Regular cardiac myocyte (primary cell): ENCODE measurements at places on chromosomes 11 and 22. TPM values are rescaled to one million over a fixed set of nuclear protein-coding genes. Genes with fewer than 3 reads are reported as not detected.

The MRPL40 gene
- total RNA-seq = 30.4 and 42.6 TPM in 2 replicates

The DCHS1 gene
- total RNA-seq = 1.1 and 1.3 TPM in 2 replicates

The MS4A3 gene
- not detected in 2 replicates for total RNA-seq

The OR51E2 gene
- 0.19 and 0.56 TPM in 2 replicates for total RNA-seq

The AQP11 gene
- total RNA-seq = 1.2 and 2.3 TPM in 2 replicates

The PATE3 gene
- not detected in 2 replicates for total RNA-seq

The POU2AF3 gene
- not detected in 2 replicates for total RNA-seq

The HSPB2 gene
- 0.28 and 0.77 TPM in 2 replicates for total RNA-seq

The TMPRSS6 gene
- not detected in 2 replicates for total RNA-seq

The OR4X2 gene
- total RNA-seq = not detected in 2 replicates

The FGF4 gene
- total RNA-seq = not detected in 2 replicates

The OR10D3 gene
- not detected in 2 replicates for total RNA-seq

The OR51G2 gene
- total RNA-seq = not detected in 2 replicates

The GRK3 gene
- total RNA-seq = 1.7 and 2.0 TPM in 2 replicates

The FAM180B gene
- total RNA-seq = not detected in 2 replicates

The MIOX gene
- total RNA-seq = under 0.01 TPM in 1 of 2 replicates, not detected in the other

The RAC2 gene
- total RNA-seq = 10.7 and 13.0 TPM in 2 replicates

The MMP8 gene
- total RNA-seq = under 0.01 TPM in 1 of 2 replicates, not detected in the other

The SART1 gene
- 28.5 and 63.6 TPM in 2 replicates for total RNA-seq

The OR8D4 gene
- total RNA-seq = not detected in 2 replicates

The FLRT1 gene
- not detected in 2 replicates for total RNA-seq

The MPPED1 gene
- total RNA-seq = not detected in 2 replicates

The BCR gene
- 25.7 and 47.2 TPM in 2 replicates for total RNA-seq
